A549 treated with RU486 at 1 μM for 4 hours (cell line): ENCODE measurements at places on chromosomes 1 and 21. TPM values are rescaled to one million over a fixed set of nuclear protein-coding genes. Genes with fewer than 3 reads are reported as not detected.

The WLS gene
- total RNA-seq: 17.7 to 22.1 TPM (median 18.8 TPM) in 5 replicates

The IL12RB2 gene
- total RNA-seq: not detected in 5 replicates

The NUP210L gene
- not detected in 5 replicates for total RNA-seq

The GTF2B gene
- total RNA-seq: 23.3 to 32.5 TPM (median 26.2 TPM) in 5 replicates

The GNG5 gene
- 153 to 191 TPM (median 184 TPM) in 5 replicates for total RNA-seq

The OXCT2 gene
- total RNA-seq: 0.32 to 0.60 TPM (median 0.52 TPM) in 5 replicates

The MROH7 gene
- not detected in 5 replicates for total RNA-seq

The KCNE2 gene
- not detected in 5 replicates for total RNA-seq

The KIF26B gene
- total RNA-seq: 0.03 to 0.16 TPM (median 0.05 TPM) in 5 replicates

The OR10Z1 gene
- total RNA-seq: not detected in 5 replicates

The CLCNKA gene
- 0.05 to 0.19 TPM in 2 of 5 replicates, not detected in the others for total RNA-seq

The NKAIN1 gene
- 0.97 to 1.6 TPM (median 1.1 TPM) in 5 replicates for total RNA-seq

The PYHIN1 gene
- total RNA-seq: not detected in 5 replicates

The ASCL5 gene
- total RNA-seq: 0.15 to 0.20 TPM in 2 of 5 replicates, not detected in the others

The CYP4X1 gene
- total RNA-seq: 0.07 to 0.08 TPM in 2 of 5 replicates, not detected in the others

The CR1 gene
- total RNA-seq: not detected in 5 replicates

The DNALI1 gene
- total RNA-seq: 0.06 to 0.12 TPM in 2 of 5 replicates, not detected in the others

The PPIAL4G gene
- total RNA-seq: not detected in 5 replicates

The DCST1 gene
- not detected in 5 replicates for total RNA-seq

The CRYZ gene
- total RNA-seq: 51.6 to 67.7 TPM (median 62.1 TPM) in 5 replicates

The TNNI3K gene
- total RNA-seq: not detected in 5 replicates

The CASQ1 gene
- not detected in 5 replicates for total RNA-seq

The SLC2A5 gene
- total RNA-seq: 0.06 to 0.31 TPM (median 0.09 TPM) in 5 replicates

The BMP8B gene
- total RNA-seq: 3.1 to 4.8 TPM (median 4.3 TPM) in 5 replicates

The SYNC gene
- total RNA-seq: 8.7 to 13.8 TPM (median 10.9 TPM) in 5 replicates

The UBL4B gene
- total RNA-seq: not detected in 5 replicates

The TTC22 gene
- total RNA-seq: 0.08 TPM in 1 of 5 replicates, not detected in the others

The COL9A2 gene
- 0.23 to 0.28 TPM (median 0.25 TPM) in 5 replicates for total RNA-seq

The NBPF4 gene
- total RNA-seq: 0.12 to 0.23 TPM (median 0.19 TPM) in 4 of 5 replicates, not detected in the other

The ARMH1 gene
- 0.28 to 1.2 TPM (median 0.85 TPM) in 5 replicates for total RNA-seq

The TRPM2 gene
- 5.2 to 10.6 TPM (median 8.9 TPM) in 5 replicates for total RNA-seq

The KRTAP11-1 gene
- total RNA-seq: not detected in 5 replicates

The HRNR gene
- total RNA-seq: not detected in 5 replicates

The DLGAP3 gene
- total RNA-seq: 0.17 to 0.25 TPM (median 0.19 TPM) in 5 replicates

The GRIK3 gene
- not detected in 5 replicates for total RNA-seq

The GBP1 gene
- total RNA-seq: 0.08 to 0.34 TPM (median 0.12 TPM) in 4 of 5 replicates, not detected in the other

The NBPF10 gene
- total RNA-seq: 0.43 to 0.60 TPM (median 0.54 TPM) in 5 replicates

The SMIM1 gene
- total RNA-seq: 1.1 to 2.1 TPM (median 1.4 TPM) in 4 of 5 replicates, not detected in the other

The GCSAML gene
- not detected in 5 replicates for total RNA-seq

The CRABP2 gene
- 11.5 to 19.1 TPM (median 11.6 TPM) in 5 replicates for total RNA-seq
